Stimulated activated CD8-positive, alpha-beta memory T cell treated with anti-CD3 and anti-CD28 coated beads, Interleukin-7, amount 100 ng/mL, for 24 hours (primary cell): ENCODE measurements at places on chromosomes 3 and 15.

GRCh38 chr3:79767905-79768267 is at the start of gene ROBO1:
TSS of gene ROBO1 (minus strand) at chr3:79767998.
- DNase-seq: no peak

- DNase-seq: no peak
These were observed at the start of gene FAM81A for GRCh38 chr15:59437817-59438624. TSS of gene FAM81A (plus strand) at chr15:59438186. CDS start at chr15:59458627, 20,441 bp downstream.

DNA sequence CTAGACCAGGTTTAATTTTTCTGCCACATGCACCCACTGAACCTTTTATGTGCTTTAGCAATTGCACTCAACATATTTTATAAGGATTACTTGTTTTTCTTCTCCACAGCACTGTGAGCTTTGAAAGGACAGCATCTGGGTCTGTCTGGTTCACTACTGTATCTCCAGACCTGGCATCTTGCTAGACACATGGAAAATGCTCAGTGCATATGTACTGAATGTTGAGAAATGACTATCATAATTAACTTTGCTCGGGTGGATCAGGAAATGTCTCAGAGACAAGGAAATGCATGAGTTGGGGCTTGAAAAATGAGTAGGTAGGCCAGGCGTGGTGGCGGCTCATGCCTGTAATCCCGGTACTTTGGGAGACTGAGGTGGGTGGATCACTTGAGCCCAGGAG is 40.2 kb downstream of the DOCK3 start:
- DNase-seq: no peak

DNA sequence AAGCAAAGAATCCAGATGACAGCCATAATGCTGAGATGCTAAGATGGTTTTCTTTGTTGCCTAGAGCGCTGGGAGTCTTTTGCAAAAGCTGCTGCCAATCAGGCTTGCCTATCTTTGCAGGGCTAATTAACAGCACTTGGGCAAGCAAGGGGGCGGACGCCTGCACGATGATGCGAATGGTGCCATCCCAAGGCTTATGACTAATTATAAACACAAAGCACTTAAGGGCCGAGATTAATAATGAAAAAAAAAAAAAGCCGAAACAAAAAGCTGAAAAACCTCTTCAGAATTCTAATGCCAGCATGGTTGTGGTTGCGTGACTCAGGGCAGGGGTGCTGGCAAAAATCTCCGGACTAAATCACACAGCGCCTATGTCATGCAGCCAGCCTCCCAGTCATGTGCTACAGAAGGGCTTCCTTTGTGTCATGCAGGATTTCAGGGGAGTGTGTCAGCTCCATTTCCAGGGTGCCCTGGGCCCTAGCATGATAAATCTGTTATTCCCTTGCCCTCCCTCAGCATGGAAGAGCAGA is 185.0 kb upstream of the ANKRD28 start:
- DNase-seq: no peak

DNA sequence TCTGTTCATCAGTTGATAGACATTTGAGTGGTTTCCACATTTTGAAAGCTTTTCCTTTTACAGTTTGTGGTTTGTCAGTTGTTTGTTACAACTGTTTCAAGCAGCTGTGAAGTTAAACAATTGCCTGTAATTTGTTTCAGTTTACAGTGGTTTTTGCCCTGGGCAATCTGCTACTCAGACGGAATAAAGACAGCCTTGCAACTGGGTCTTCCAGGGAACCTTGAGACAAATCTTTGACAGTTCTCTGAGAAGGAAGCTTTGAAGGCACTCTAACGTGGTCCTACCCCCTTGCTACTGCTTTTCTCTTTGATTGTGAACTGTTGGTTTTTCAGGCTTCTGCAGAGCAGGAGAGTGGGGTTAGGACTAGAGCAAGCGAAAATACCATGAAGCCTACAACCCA is 28.0 kb downstream of the LRRC28 start:
- DNase-seq: no peak

GRCh38 chr15:29364426-29365078 is 94.9 kb upstream of the NSMCE3 start:
- no peak for DNase-seq

DNA sequence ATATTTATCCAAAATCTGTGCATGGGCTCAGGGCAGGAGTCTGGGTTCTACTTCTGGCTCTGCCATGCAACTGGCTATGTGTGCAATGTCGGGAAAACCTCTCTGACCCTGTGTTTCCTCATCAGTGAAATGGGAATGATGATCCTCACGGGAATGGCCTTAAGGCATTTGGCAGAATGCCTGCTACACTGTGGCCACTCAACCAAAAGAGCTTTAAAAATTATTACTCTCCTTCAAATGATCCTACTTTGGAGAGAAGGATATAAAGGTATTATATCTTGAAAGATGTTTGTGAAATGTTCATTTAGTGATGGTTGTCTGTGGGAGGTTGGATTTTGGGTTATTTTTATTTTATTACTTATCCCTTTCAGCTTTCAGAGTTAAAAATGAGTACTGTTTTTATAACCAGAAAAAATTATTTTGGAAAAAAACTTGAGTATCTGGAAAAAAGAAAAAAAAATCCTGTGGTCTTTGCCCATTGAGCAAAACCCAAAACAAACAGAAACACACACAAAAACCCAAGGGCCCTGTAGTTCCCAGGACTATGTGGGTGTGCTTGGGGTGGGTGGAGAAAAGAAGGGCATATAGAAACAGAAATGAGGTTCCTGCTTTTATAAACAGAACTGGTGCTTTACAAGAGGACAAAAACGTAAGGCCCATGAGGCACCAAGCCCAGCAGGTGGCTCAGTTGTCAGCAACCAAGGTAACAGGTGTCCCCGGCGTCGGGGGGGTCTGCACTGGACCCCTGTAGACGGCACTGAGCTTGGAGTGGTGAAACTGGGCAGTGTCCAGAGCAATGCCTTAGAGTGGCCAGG is 22.0 kb downstream of the RGMA start:
- DNase-seq: no peak

DNA sequence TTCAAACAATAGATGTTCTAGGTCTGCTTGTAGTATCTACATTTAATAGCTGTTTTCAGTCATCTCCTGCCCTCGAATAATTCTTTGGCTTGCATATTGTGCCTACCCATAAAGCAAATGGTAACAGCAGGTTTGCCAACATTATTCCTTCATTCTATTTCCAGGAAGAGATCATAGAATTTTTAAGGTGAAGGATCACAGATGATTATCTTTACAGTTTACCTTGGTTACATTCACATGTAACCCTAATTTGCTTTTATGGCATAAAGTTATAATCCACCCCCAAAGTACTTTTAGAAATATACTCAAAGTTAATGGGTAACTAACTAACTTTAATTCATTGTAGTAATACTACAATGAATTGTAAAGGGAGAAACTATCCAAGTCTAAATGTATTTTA is 315.5 kb downstream of the NSUN3 start:
- DNase-seq: no peak

- DNase-seq: no peak
These were observed 67.0 kb upstream of the SLC25A26 start for GRCh38 chr3:66153481-66154443.

- no peak for DNase-seq
These were observed 57.9 kb downstream of the ADCY5 start for GRCh38 chr3:123390865-123391600.

DNA sequence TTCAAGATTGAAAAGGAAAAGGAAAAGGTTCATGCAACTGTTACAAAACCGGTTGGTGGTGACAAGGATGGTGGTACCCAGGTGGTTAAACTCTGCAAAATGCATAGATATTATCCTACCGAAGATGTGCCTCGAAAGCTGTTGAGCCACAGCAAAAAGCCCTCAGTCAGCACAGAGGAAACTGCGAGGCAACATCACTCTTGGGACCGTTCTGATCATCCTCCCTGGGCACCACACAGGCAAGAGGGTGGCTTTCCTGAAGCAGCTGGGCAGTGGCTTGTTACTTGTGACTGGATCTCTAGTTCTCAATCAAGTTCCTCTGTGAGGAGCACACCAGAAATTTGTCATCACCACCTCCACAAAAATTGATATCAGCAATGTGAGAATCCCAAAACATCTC is 86.9 kb downstream of the PLCH1 start:
- DNase-seq: no peak

DNA sequence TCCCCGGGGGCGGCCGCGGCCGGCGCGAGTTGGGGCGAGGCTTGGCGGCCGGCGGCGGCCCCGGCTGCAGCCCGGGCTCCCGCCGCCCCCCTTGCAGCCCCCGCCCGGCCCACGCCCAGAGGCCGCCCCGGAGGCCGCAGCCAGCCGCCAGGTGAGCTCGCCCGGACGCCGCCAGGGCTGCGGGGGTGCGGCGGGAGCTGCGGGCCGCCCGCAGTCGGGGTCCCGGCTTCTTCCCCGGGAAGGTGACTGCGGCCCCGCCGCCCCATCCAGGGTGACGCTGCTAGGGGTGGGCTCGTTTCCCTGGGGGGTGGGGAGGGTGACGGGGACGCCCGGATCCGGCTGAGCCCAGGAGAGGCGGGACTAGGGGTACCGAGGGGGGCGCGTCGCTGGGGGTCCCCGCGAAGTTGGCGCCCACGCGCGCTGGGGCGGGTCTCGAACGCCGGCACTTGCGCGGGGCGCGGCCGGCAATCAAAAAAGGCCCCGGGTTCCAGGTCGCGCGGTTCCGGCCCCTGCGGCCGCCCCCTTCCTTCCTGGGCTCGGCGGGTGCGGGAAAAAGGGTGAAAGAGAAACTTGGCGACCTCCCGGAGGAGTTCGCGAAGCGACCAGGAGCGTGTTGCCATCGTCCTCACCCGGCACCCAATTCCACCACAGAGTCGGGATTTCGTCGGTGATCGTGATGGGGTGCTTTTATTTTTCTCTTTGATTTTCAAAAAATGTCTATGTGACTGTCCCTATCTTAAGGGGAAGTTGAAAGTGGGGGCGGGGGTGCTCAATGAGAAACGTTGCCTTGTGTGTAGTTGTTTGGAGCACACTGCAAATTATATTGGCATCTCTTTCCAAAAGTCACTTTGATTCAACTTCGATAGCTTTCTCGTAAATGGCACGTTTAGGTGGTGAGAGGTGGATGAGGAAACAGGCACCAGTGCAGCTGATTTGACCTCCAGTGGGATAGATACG is 619 bp downstream of the ATXN7 start:
- DNase-seq: peak; percentile 30

- no peak for DNase-seq
These were observed 15.0 kb upstream of the RORA start for GRCh38 chr15:61243983-61244593.

DNA sequence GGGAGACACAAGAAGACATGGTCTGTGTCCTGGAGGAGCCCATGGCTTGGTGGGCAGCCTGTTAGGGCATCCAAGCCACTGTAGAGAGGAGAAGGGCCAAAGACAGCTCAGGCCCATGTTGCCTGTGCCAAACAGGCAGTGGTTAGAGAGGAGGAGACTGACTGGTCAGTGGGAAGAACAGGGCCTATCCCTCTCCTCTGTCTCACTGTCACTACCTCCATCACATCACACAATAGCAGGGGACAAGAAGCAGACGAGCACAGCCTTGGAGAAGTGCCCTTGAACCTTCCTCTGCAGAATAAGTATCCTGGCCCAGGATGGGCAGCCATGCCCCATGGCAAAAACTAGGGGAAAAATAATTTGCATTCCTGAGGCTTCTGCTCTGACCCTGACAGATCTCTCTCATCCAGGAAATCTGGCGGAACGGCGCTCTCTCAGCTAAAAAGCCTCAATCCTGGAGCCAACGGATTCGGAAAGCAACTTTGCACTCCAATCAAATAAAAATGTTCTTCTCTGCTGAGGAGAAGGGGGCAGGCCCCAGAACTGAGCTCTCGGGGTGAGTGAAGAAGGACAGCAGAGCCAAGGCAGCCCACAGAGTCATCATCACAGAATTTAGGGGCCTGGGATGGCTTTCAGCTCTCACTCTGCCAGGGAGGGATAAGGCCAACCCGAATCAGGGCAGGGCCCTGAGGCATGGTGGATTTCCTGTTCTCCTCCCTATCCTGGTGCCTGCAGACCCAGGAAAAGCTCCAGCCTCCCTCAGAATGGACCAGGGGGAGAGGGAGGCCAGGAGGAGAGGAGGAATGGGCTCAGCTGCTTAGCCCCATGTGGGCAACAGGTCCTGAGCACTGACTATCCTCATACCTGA is 1.6 kb downstream of the SHF start:
- DNase-seq: no peak

DNA sequence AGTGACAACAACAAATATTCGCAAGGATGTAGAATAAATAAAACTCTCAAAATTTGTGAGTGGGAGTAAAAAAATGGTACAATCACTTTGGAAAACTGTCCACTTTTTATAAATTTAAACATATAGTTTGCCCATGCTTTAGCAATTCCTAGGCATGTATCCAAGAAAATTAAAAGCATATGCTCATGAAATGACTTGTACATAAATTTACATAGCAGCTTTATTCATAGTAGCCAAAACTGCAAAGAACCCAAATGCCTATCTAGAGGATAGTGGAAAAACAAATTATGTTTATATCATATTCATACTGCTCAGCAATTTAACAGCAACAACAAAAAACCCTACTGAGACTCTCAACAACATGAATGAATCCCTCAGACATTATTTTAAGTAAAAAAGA is 363.6 kb upstream of the CCDC54 start:
- no peak for DNase-seq

- no peak for DNase-seq
These were observed 18.1 kb upstream of the VGLL4 start for GRCh38 chr3:11661827-11662226.
